ENCODE measurements at places on chromosomes 1 and 21.

- no peak for DNase-seq
Observed at GRCh38 chr1:209652121-209652735, at the start of gene LAMB3. Gene LAMB3 (minus strand): TSS chr1:209652425. CDS start chr1:209650944, 1,481 bp downstream.

- DNase-seq: no peak
Observed at GRCh38 chr1:180053594-180054567, 99.3 kb downstream of the CEP350 start.

DNA sequence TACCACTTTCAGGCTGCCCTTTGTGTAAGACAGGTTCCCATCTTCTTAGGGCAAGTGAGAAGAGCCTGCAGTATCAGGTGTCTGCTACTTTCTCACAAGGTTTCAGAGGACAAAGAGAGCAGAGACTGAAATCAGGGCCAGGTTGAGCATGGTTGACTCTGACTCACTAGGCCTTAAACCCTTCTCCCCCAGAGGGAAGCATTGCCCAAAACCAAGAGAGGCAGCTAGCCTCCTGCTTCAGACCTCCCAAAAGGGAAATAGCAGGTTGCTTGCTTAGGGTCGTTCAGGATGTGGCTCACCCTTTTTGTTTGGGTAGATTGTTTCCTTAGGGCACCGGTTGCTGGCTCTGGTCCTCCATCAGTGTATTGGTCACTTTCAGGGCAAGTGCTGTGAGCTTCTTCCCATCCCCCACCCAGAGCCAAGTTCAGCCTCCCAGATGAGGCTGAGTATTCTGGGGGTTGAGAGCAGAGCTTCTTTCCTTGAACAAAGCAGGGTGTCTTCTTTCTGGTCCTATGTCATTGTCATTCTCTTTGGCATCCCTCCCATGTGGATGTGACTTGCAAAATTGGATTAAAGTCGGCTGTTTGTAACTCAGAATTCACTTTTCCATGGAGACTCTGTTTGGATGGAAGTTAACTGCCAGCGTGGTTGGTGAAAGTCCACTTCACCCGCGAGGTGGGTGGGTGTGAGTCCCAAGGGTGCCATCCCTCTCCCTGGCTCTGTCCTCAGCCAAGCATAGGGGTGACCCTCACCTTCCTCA, 55.5 kb upstream of the GALNT2 start:
- DNase-seq: no peak

DNA sequence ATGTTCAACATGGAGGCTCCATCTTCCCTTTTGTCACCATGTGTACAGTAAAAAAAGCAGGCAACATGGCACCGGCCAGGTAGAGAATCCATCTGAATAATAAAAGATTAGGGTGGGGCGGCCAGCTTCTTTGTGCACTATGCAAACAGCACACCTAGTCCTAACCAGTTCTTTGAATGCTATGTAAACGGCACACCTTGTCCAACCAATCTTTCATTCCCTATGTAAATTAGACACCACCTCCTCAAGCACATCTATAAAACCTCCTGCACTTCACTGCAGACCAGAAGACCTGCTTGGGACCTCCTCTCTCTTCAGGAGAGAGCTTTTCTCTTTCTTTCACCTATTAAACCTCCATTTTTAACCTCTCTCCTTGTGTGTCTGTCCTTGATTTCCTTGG, 28.2 kb downstream of the TFB2M start:
- DNase-seq: no peak

DNA sequence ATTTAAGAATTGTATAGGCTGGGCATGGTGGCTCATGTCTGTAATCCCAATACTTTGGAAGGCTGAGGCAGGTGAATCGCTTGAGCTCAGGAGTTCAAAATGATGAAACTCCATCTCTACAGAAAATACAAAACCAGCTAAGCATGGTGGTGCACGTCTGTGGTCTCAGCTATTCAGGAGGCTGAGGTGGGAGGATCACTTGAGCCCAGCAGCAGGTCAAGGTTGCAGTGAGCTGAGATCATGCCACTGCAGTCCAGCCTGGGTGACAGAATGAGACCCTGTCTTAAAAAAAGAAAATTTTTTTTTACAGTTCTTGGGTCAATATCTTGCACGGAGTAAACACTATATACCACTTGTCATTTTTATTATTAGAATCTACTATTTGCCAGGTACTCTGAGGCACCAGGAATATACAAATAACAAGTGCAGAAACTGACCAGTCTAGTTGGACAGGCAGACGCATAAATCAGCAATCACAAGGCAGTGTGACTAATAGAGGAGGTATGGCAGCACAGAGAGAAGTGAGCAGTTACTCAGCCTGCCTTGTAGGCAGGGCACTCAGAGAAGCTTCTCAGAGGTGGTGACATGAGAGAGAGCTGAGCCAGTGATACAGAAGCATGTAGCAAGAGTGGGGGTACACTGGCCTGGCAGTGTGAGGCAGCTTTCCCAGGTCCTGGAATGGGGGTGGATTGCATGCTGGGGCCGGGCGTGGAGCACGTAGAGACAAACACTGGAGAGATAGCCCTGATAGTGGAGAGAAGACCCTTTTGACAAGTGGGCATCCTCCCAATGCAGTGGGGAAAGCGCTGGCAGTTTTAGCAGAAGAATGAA, 8.0 kb downstream of the PHLDA3 start:
- DNase-seq: no peak

DNA sequence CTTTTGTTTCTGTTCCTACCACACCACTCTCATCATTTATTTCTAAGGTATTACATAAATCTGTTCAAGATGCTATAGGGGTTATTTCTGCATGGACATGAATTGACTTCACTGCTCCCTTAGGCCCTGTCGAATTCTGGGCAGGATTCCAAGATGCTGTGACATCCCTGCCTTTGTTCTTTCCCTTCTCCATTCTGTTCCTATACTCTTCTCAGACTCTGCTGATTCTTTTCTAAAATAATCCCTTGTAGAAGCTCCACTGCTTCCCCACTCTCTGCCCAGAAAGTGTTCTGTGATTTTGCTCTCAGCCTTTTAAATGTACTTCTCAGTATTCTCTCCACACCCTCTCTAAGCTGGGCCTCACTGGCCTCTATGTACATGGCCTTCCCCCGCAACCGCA, 99.2 kb downstream of the PHTF1 start:
- DNase-seq: no peak

DNA sequence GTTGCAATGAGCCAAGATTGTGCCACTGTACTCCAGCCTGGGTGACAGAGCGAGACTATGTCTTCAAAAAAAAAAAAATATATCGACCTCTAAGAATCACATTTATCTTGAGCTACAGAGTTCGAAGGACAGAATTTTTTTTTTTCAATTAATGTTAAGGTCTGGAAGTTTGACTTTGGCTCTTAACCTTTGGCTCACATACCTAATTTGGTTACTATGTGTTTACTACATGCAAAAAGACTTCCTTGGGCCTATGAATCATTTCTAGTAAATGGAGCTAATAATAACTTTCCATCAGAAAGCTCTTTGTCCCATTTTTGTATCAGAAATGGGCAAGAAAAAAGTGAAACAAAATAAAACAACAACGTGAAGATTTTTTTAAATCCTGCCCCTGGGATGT, 351.2 kb downstream of the SMYD3 start:
- no peak for DNase-seq

DNA sequence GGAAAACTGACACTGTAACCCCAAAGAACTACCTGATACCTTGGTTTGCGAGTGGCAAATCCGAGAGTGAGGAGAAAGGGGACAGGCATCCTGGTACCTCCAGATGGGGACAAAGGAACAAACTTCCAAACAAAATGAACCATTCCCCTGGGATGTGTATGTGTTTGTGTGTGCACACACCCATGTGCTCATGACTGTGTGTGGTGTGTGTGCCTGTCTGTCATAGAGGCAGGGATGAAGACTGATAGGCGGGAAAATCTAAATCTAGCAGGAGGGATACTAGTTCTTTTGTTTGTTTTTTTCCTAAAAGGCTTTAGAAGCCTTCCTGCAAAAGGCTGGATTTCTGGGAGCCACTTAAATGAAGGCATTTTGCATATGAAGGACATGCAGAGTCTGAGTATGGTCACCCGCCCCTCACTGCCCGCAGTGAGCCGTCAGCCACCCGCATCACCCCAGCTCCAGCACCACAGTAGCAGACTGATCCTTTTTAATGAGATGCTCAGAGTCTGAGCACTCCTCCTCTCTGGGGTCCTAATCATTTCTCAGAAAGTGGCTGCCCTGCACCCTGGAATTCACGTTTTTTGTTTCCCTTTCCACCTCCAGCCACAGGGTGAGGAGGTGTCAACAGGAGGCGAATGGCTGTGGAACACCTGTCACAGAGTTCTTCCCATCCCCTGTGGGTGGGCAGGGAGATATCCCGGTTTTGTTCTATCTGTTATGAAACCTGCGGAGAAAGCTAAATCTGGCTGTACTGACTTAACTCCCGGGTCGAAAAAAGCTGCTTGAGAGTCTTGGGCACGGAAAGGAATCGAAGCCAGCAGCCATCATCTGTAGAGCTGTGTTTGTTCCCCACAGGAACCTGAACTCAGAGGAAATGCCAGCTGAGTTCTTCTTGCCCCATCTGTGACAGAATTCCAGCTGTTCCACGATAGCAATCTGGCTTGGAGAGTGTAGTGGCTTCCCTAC, 34.9 kb downstream of the UTP25 start:
- no peak for DNase-seq

DNA sequence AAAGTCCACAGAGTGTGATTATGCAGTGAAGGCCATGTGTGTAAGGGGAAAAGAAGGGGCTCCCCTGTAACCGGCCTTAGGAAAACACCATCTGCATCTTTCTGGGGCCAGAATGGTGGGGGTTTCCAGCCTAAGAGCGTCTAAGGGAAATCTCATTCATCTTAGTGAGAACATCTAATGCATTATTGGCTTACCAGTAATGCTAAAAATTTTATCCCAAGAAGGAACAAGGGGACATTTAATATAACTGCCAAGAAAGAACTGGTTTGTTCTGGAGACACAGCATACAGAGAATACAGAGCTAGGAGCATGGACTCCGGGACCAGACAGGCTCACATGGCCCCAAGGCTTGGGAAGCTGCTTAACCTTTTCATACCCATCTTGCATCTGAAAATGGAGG, 58.3 kb upstream of the DSCAM start:
- DNase-seq: no peak

- DNase-seq: no peak
Observed at GRCh38 chr21:34072145-34073031, 990 bp upstream of the MRPS6 start.

DNA sequence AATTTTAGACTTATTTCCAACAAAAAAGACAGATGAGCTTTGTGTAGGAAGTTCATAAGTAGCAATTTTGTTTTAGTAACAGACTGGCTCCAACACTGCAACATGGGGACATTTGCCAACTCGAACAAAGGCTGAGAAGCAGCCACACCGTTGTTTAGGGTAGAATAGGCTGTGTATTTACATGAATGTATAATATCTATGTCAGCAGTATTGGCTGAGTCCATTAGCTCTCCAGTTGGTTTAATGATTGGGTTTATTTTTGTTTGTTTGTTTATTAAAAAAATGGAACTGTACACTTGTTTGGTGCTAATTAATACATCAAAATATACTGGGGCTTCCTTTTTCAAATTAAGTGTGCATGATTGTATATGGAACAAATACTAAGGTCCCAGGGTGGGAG, 7.3 kb upstream of the TMCO2 start:
- no peak for DNase-seq

GRCh38 chr1:67676946-67677345, 8.1 kb upstream of the GADD45A start:
- no peak for DNase-seq

DNA sequence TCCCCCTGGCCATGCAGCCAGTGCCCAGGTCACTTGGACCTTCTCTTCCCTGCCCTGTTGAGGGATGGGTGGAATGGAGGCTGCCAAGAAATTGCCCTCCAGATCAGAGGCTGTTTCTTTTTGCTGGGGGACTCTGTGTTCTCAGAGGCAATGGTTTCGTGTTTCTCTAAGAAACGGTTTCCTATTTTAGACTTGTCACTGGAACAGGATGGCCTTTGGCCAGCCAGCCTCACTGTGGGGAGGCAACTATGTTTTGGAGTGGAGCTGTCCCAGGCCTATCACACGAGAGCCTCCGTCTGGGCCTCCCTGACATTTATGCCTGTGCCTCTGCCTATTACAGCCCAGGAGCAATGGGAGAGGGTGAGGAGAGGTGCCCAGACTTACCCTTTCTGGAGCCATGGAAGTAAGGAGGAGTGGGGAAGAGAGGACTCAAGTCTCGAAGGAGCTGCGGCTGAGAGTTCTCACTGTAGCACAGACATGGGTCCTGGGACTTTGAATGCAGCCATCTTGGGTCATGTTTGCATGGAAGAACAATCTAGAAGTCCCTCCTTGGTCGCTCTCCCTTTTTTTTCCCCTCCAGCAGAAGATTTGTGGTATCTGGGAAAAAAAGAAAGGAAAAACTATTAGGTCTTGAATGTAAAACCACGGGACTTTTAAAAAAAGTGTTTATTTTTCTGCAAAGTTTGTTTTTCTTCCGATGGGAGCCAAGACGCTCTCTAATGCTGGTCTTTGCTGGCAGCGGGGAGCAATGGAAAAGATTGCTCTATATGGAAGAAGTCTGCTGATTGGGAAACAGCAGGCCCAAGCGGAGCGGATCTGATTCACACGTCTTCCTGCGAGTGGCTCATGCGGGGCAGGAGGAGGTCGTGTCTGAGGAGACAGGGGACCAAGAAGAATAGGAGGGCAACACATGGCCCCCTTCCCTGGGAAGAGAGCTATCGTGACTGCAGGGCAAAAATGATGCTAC, 219.2 kb downstream of the FOXD2 start:
- no peak for DNase-seq

- no peak for DNase-seq
Observed at GRCh38 chr1:2179283-2180013, 15.1 kb downstream of the FAAP20 start.

DNA sequence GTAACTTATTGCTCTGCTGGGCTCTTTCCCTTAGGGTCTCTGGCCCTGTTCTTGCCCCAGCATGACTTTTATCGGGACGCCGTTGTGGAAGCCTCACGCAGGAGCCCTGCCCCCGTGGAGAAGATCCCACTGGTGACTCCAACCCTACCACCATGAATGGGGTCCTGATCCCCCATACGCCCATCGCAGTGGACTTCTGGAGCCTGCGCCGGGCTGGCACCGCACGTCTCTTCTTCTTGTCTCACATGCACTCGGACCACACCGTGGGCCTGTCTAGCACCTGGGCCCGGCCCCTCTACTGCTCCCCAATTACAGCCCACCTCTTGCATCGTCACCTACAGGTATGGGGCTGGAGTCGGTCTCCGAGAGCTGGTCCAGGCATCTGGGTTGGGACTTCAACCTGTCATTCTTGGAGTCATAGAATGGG, 322 bp downstream of the DCLRE1B start:
- DNase-seq: no peak

DNA sequence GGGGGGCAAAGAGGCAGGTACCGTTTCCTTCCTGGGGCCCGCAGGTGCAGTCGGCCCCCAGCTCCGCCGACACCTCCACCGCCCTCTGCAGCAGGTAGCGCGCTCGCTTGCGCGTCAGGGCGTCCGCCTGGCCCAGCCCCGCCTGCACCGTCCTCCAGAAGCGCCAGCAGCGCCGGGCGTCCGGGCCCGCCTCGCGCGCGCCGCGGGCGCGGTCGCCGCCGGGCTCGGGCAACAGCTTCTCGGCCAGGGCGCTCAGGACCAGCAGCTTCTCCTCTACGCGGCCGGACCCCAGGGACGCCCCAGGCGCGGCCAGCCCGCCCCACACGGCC, 863 bp downstream of the TARBP1 start:
- peak; percentile 60 for DNase-seq

- DNase-seq: no peak
Observed at GRCh38 chr1:100344774-100345173, 7.5 kb upstream of the CDC14A start.

All from stimulated activated CD4-positive, alpha-beta T cell treated with anti-CD3 and anti-CD28 coated beads, Interleukin-1b, Interleukin-23, amount 100 ng/mL, for 4 hours (primary cell).